ENCODE measurements at places on chromosomes 16 and 17.

DNA sequence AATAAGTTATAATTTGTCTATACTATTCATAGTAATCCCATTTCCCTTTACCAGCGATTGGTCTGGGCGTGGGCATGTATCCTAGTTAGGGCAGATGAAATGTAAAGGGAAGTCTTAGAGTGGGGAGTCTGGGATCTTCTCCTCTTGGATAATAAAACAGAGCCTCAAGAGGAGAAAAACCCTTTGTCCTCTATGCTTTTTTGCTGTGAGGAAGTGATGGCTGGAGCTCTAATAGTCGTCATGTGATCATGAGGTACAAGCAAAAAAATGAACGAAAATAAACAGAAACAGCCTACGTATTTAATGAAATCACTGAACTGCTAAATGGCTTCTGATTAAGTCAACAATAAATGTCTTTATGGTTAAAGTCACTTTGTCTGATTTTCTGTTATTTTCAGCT lies 26.8 kb downstream of the EFCAB5 start:
- no peaks in the 10 kb centered on the region for H3K4me1 ChIP-seq
- no peak overlapping the region for H3K4me3 ChIP-seq
- no peaks in the 10 kb centered on the region for H3K27me3 ChIP-seq
- H3K36me3 ChIP-seq = no peaks in the 10 kb centered on the region
- H3K27ac ChIP-seq = no peak overlapping the region

GRCh38 chr17:13212860-13213259 lies 195.0 kb upstream of the ELAC2 start:
- H3K4me1 ChIP-seq = no peaks in the 10 kb centered on the region
- no peak overlapping the region for H3K4me3 ChIP-seq
- no peaks in the 10 kb centered on the region for H3K27me3 ChIP-seq
- H3K27ac ChIP-seq = no peak overlapping the region

GRCh38 chr17:74011966-74012365 lies 191.5 kb upstream of the RPL38 start:
- H3K27me3 ChIP-seq = peaks cover 77% of the 10 kb centered on the region
- H3K36me3 ChIP-seq = no peaks in the 10 kb centered on the region
- H3K4me1 ChIP-seq = no peaks in the 10 kb centered on the region
- no peak overlapping the region for H3K4me3 ChIP-seq

DNA sequence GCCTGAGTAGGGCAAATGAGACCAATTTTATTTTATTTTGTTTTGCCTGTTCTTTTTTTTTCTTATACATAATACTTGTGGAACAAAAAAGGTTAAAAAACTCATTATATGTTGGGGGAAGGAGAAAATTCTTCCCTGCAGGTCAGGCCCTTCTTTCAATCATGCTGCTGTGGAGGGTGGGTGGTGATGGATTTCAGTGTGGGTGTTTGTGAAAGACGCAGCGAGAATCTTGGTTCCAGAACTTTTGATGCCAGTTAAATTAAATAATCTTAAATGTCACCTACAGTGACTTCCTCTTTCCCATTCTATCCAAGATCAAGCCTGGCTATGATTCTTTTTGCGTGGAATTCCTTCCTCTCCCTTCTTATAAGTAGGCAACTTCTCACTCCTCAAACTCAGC lies 595.8 kb upstream of the EEF2KMT start:
- no peaks in the 10 kb centered on the region for H3K27me3 ChIP-seq
- no peak overlapping the region for H3K27ac ChIP-seq

DNA sequence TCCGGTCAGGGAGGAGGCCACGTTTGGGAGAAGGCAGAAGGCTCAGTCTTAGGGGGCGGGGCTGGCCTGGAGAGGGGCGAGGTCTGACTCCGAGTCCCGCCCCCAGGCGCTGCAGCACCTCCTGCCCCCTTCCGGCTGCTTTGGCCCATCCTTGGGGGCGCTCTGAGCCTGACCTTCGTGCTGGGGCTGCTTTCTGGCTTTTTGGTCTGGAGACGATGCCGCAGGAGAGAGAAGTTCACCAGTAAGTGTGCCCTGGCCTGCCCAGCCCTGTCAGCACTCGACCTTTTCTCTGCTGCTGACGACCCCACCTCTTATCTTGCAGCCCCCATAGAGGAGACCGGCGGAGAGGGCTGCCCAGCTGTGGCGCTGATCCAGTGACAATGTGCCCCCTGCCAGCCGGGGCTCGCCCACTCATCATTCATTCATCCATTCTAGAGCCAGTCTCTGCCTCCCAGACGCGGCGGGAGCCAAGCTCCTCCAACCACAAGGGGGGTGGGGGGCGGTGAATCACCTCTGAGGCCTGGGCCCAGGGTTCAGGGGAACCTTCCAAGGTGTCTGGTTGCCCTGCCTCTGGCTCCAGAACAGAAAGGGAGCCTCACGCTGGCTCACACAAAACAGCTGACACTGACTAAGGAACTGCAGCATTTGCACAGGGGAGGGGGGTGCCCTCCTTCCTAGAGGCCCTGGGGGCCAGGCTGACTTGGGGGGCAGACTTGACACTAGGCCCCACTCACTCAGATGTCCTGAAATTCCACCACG lies 1.5 kb downstream of the TNFRSF12A start:
- peak overlapping the region; percentile 93 for H3K27ac ChIP-seq
- peaks cover 29% of the 10 kb centered on the region for H3K27me3 ChIP-seq
- H3K4me1 ChIP-seq = peaks cover 69% of the 10 kb centered on the region
- peaks cover 13% of the 10 kb centered on the region for H3K36me3 ChIP-seq
- ATAC-seq = peak; percentile 32

- no peak overlapping the region for H3K27ac ChIP-seq
- peaks cover 2% of the 10 kb centered on the region for H3K4me1 ChIP-seq
- no peak overlapping the region for H3K4me3 ChIP-seq
- no peaks in the 10 kb centered on the region for H3K27me3 ChIP-seq
- no peak for ATAC-seq
Measured at GRCh38 chr17:14143688-14144087, 74.4 kb downstream of the COX10 start.

- no peaks in the 10 kb centered on the region for H3K36me3 ChIP-seq
- no peak overlapping the region for H3K27ac ChIP-seq
- no peaks in the 10 kb centered on the region for H3K4me1 ChIP-seq
- H3K27me3 ChIP-seq = peaks cover 76% of the 10 kb centered on the region
- no peak overlapping the region for H3K4me3 ChIP-seq
Measured at GRCh38 chr16:87057211-87057881, 259.8 kb downstream of the C16orf95 start.

GRCh38 chr17:43671031-43671692 lies 9.4 kb upstream of the MEOX1 start:
- no peaks in the 10 kb centered on the region for H3K27me3 ChIP-seq
- no peaks in the 10 kb centered on the region for H3K36me3 ChIP-seq
- H3K4me3 ChIP-seq = no peak overlapping the region
- ATAC-seq = no peak
- H3K27ac ChIP-seq = no peak overlapping the region
- no peaks in the 10 kb centered on the region for H3K4me1 ChIP-seq

- no peaks in the 10 kb centered on the region for H3K36me3 ChIP-seq
- no peaks in the 10 kb centered on the region for H3K4me1 ChIP-seq
- no peak overlapping the region for H3K27ac ChIP-seq
- H3K4me3 ChIP-seq = no peak overlapping the region
- no peaks in the 10 kb centered on the region for H3K27me3 ChIP-seq
Measured at GRCh38 chr17:2455956-2456355, 55.1 kb upstream of the MNT start.

DNA sequence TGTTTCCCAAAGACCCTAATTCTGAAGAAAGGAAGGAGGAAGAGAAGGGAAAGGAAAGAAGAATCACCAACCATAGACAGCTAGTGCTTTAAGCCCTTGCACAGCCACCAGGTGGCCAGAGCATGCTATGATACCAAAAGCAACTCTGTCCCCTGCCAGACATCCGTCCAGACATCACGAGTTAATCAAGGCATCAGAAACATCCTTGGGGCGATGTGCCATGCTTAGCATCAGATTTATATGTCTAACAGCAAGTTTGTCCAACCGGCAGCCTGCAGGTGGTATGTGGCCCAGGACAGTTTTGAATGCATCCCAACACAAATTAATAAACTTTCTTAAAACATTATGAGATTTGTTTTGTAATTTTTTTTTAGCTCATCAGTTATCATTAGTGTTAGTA lies 2.9 kb upstream of the CRYBA1 start:
- no peak for ATAC-seq
- no peak overlapping the region for H3K4me3 ChIP-seq
- no peaks in the 10 kb centered on the region for H3K36me3 ChIP-seq
- H3K27me3 ChIP-seq = no peaks in the 10 kb centered on the region
- H3K27ac ChIP-seq = no peak overlapping the region

- H3K4me1 ChIP-seq = no peaks in the 10 kb centered on the region
- H3K36me3 ChIP-seq = no peaks in the 10 kb centered on the region
- ATAC-seq = no peak
- peaks cover 27% of the 10 kb centered on the region for H3K27me3 ChIP-seq
Measured at GRCh38 chr17:45948498-45948880, 50.6 kb upstream of the STH start.

DNA sequence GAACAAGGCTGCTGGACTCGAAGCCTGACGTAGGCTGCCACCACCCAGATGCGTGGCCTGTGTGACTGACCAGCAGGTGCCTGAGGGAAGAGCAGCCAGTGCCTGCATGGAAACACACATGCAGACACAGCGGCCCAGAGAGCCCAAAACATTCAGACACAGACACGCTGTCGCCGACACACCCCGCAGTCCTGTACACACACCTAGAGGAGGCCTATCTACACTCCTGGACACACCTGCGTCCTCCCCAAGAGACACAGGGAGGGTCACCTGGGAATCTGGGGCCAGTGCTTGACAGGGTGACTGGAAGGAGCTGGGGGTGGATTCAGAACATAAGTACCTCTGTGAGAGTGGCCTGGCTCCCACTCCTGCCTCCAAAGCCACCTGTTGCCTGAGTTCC lies 6.1 kb upstream of the TSPOAP1 start:
- no peak overlapping the region for H3K27ac ChIP-seq
- no peaks in the 10 kb centered on the region for H3K36me3 ChIP-seq
- H3K4me3 ChIP-seq = no peak overlapping the region
- ATAC-seq = no peak

- peaks cover 10% of the 10 kb centered on the region for H3K27me3 ChIP-seq
- no peaks in the 10 kb centered on the region for H3K36me3 ChIP-seq
- no peak overlapping the region for H3K4me3 ChIP-seq
- peaks cover 17% of the 10 kb centered on the region for H3K4me1 ChIP-seq
Measured at GRCh38 chr17:44284024-44284400, 16.1 kb upstream of the SLC4A1 start.

- H3K4me3 ChIP-seq = no peak overlapping the region
- H3K27me3 ChIP-seq = no peaks in the 10 kb centered on the region
- H3K4me1 ChIP-seq = no peaks in the 10 kb centered on the region
Measured at GRCh38 chr17:74785096-74785980, 9.2 kb upstream of the NAT9 start.

DNA sequence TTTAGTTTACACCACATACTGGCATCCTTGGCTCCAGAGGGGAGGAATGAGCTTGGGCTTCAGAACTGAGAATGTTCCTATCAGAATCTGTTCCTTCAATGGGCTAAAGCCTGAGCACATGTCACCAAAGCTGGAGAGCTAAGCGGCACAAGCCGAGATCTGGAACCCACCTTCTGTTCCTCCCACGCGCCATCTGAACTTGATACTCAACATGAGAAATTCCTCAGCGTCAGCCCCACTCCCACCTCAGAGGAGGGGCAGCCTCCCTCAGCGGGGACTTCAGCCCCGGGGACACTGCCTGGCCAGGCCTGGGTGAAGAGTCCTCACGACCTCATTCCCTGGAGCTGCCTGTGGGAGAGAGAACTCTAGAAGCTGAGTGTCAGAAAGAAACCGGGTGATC lies 22.8 kb upstream of the SLC47A1 start:
- H3K4me1 ChIP-seq = peaks cover 26% of the 10 kb centered on the region
- peak overlapping the region; percentile 19 for H3K27ac ChIP-seq

DNA sequence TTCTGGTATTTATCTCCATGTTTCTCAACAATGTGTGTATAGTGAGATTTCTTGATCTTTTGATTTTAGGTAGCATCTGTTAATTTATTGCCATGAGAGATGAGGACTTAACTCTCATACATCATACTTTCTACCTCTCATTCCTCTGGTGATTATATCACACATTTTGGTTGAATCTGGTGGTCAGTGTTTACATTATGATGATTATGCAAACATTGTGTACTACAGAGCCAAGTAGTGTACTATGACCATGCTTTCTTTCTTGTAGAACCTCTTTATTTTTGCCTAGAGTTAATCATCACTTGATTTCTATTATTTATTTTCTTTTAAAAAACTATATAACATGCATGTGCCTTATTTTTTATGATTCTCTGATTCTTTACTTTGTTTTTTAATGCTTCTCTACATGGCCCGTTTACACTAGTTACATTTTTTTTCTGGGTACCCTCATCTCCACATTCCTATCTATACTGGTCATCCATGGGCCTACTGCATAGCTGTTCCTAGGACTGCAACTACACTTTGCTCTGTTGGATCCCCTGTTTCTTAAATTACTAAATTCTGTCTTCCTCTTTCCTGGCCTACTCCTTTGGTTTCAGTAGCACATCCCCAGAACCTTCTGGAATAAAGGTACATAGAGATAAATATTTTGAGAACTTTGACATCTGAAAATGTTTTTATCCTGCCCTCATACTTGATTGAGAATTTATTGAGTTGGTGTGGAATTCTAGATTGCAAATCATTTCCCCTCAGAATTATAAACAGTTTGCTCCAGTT lies 63.0 kb upstream of the LRRC37A3 start:
- no peaks in the 10 kb centered on the region for H3K36me3 ChIP-seq
- H3K27ac ChIP-seq = no peak overlapping the region
- H3K4me3 ChIP-seq = no peak overlapping the region
- no peaks in the 10 kb centered on the region for H3K27me3 ChIP-seq
- ATAC-seq = no peak
- no peaks in the 10 kb centered on the region for H3K4me1 ChIP-seq

DNA sequence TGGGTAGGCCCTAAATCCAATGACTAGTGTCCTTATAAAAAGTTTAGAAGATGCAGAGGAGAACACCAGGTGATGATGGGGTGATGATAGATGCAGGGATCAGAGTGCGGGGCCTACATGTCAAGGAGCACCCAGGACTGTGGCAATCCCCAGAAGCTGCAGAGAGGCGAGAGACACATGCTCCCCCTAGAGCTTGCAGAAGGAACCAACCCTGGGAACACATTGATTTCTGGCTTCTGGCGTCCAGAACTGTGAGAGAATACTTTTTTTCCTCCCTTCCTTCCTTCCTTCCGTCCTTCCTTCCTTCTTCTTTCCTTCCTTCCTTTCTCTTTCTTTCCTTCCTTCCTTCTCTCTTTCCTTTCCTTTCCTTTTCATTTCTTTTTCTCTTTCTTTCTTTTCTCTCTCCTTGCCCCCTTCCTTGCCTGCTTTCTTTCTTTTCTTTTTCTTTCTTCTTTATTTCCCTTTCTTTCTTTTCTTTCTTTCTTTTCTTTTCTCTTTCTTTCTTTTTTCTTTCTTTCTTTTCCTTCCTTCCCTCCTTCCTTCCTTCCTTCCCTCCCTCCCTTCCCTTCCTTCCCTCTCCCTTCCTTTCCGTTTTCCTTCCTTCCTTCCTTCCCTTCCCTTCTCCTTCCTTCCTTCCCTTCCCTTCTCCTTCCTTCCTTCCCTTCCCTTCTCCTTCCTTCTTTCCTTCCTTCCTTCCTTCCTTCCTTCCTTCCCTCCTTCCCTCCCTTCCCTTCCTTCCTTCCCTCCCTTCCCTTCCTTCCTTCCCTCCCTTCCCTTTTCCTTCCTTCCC lies 134.3 kb downstream of the HAPSTR1 start:
- no peak for ATAC-seq
- no peak overlapping the region for H3K27ac ChIP-seq
- H3K4me3 ChIP-seq = no peak overlapping the region
- no peaks in the 10 kb centered on the region for H3K4me1 ChIP-seq
- no peaks in the 10 kb centered on the region for H3K27me3 ChIP-seq
- no peaks in the 10 kb centered on the region for H3K36me3 ChIP-seq

- H3K4me3 ChIP-seq = no peak overlapping the region
- no peaks in the 10 kb centered on the region for H3K36me3 ChIP-seq
- no peaks in the 10 kb centered on the region for H3K27me3 ChIP-seq
- ATAC-seq = no peak
Measured at GRCh38 chr16:27700304-27700995, 150.5 kb downstream of the KATNIP start.
